ENCODE measurements at places on chromosomes 3 and 15.

GRCh38 chr3:108623504-108623903 is 34.0 kb downstream of the DZIP3 start:
- no peak for DNase-seq

- DNase-seq, result peak; percentile 48
Observed at GRCh38 chr15:57061281-57061680, 142.8 kb downstream of the TCF12 start.

GRCh38 chr3:159994182-159994581 is 5.5 kb downstream of the IL12A start:
- peak; percentile 79 for DNase-seq

- DNase-seq, result peak; percentile 53
Observed at GRCh38 chr15:101288905-101289513, 6.0 kb downstream of the SNRPA1 start.

DNA sequence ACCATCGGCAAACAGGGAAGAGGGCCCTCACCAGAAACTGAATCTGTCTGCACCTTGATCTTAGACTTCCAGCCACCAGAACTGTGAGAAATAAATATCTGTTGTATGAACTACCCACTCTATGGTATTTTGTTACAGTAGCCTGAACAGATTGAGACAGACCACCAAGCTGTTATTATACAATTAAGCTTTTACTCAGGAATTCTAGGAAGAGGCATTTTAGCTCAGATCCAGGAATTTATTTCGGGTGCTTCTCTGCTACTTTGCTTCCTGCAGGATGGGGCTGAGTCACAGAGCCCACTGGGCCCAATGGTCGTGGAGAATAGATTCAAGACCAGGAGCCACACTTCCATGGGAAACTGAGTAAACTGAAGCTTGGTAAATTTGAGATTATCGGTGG is 145.5 kb upstream of the PFN2 start:
- DNase-seq, result peak; percentile 16

- DNase-seq, result no peak
Observed at GRCh38 chr15:36609793-36610192, 30.4 kb downstream of the CDIN1 start.

Data from fibroblast of skin of back (primary cell).